ENCODE measurements at places on chromosomes 12 and 14. TPM values are rescaled to one million over a fixed set of nuclear protein-coding genes. Genes with fewer than 3 reads are reported as not detected.

DNA sequence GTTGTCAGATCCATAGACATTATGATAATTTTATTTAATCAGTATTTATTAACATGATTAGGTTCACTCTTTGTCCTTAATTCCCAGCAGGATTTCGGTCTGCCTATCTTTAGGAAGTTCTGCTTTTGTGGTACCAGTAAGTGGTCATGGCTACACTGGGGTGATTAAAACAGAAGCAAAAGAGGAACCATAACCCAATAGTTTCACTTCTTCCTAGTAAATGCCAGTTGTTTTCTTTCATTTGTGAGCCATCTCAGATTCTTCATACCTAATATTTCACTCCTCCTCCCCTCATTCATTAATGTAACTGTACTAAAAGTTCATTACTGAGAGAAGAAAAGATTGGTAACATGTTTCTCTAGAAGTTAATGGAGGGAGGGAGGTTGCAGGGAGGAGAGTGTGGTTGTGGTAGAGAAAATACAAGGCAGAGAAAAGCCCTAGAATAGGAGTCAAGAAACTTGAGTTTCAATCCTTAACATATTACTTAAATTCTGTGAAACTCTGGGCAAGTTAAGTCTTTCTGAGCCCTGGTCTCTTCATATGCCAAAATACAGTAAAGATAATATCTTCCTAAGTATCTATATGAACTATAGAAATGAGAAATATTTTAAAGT, 101.2 kb downstream of the PEBP1 start:
- no peaks in the 10 kb centered on the region for H3K27me3 ChIP-seq
- peak overlapping the region; percentile 84 for H3K27ac ChIP-seq
- H3K36me3 ChIP-seq: peaks cover 25% of the 10 kb centered on the region
- no peak overlapping the region for H3K4me3 ChIP-seq
- no peak for DNase-seq
- H3K4me1 ChIP-seq: peaks cover 16% of the 10 kb centered on the region

GRCh38 chr14:60805841-60806430, 71.4 kb downstream of the MNAT1 start:
- peak overlapping the region; percentile 2 for H3K27ac ChIP-seq
- no peak overlapping the region for H3K4me3 ChIP-seq
- peaks cover 20% of the 10 kb centered on the region for H3K4me1 ChIP-seq
- peaks cover 18% of the 10 kb centered on the region for H3K36me3 ChIP-seq
- H3K27me3 ChIP-seq: no peaks in the 10 kb centered on the region

GRCh38 chr12:3902921-3903320, 29.7 kb upstream of the PARP11 start:
- no peak overlapping the region for H3K4me3 ChIP-seq
- no peak overlapping the region for H3K27ac ChIP-seq
- H3K4me1 ChIP-seq: no peaks in the 10 kb centered on the region
- H3K27me3 ChIP-seq: peaks cover 49% of the 10 kb centered on the region

- peaks cover 63% of the 10 kb centered on the region for H3K27me3 ChIP-seq
- H3K4me1 ChIP-seq: no peaks in the 10 kb centered on the region
- H3K27ac ChIP-seq: no peak overlapping the region
- no peaks in the 10 kb centered on the region for H3K36me3 ChIP-seq
- DNase-seq: no peak
These were observed 28.1 kb upstream of the CCND2 start for GRCh38 chr12:4245446-4245845.

- peaks cover 48% of the 10 kb centered on the region for H3K4me1 ChIP-seq
- H3K27ac ChIP-seq: peak overlapping the region; percentile 81
- H3K27me3 ChIP-seq: no peaks in the 10 kb centered on the region
- no peaks in the 10 kb centered on the region for H3K36me3 ChIP-seq
These were observed 34.2 kb upstream of the MAP1LC3B2 start for GRCh38 chr12:116524964-116525379.

DNA sequence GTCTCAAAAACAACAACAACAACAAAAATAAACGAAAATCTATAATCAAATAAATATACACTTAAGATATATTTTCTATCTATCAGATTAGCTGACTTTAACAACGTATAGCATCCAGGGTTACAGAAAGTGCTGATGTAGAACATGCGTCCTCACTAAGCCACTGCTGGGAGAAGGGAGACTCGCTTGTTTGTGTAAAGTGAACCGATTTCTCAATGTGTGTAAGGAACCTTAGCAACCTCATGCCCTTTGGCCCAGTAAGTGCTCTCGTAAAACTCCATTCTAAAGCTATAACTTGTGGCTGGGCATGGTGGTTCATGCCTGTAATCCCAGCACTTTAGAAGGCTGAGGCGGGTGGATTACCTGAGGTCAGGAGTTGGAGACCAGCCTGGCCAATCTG, 23.8 kb downstream of the NFKBIA start:
- no peak overlapping the region for H3K4me3 ChIP-seq
- H3K27ac ChIP-seq: no peak overlapping the region
- no peaks in the 10 kb centered on the region for H3K27me3 ChIP-seq
- peak; percentile 46 for DNase-seq
- no peaks in the 10 kb centered on the region for H3K36me3 ChIP-seq
- H3K4me1 ChIP-seq: peaks cover 10% of the 10 kb centered on the region

- H3K36me3 ChIP-seq: no peaks in the 10 kb centered on the region
- H3K4me3 ChIP-seq: no peak overlapping the region
- DNase-seq: no peak
- H3K4me1 ChIP-seq: no peaks in the 10 kb centered on the region
- H3K27ac ChIP-seq: no peak overlapping the region
- peaks cover 52% of the 10 kb centered on the region for H3K27me3 ChIP-seq
These were observed 497.5 kb downstream of the RERGL start for GRCh38 chr12:17592472-17592871.

DNA sequence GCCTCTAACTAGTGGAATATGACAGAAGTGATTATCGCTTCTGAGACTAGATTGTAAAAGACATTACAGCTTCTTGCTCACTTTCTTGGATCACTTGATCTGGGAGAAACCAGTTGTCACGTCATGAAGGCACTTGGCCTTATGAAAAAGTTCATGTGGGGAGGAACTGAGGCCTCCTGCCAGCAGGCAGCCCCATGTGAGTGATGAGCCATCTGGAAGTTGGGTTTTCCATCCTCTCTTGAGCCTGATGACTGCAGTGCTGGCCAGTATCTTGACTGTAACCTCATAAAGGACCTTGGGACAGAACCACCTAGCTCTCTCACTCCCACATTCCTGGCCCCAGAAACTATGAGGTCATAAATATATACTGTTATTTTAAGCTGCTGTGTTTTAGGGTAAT, 28.0 kb downstream of the TTLL5 start:
- H3K4me1 ChIP-seq: no peaks in the 10 kb centered on the region
- H3K36me3 ChIP-seq: peaks cover 48% of the 10 kb centered on the region
- no peaks in the 10 kb centered on the region for H3K27me3 ChIP-seq
- H3K4me3 ChIP-seq: no peak overlapping the region
- H3K27ac ChIP-seq: no peak overlapping the region

DNA sequence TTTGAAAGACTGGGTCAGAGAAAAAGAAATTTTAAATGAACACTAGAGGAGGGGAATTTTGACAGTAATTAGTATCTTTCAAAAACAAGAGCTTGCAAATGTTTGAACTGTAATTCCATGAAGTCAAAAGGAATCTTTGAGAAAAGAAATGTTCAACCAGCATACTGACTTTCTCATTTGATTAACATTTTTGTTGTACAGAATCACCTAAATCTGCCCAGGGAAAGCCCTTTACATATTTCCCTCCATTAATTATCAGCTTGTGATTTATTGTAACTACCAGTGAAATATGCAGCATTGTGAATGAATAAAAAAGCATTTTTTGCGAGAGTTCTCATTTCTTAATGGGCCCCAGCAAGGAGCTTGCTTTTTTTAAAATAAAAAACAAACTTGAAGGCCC, 61.2 kb upstream of the CCDC91 start:
- no peak overlapping the region for H3K4me3 ChIP-seq
- H3K36me3 ChIP-seq: no peaks in the 10 kb centered on the region
- H3K27me3 ChIP-seq: no peaks in the 10 kb centered on the region
- H3K4me1 ChIP-seq: peaks cover 19% of the 10 kb centered on the region
- no peak overlapping the region for H3K27ac ChIP-seq
- DNase-seq: no peak

DNA sequence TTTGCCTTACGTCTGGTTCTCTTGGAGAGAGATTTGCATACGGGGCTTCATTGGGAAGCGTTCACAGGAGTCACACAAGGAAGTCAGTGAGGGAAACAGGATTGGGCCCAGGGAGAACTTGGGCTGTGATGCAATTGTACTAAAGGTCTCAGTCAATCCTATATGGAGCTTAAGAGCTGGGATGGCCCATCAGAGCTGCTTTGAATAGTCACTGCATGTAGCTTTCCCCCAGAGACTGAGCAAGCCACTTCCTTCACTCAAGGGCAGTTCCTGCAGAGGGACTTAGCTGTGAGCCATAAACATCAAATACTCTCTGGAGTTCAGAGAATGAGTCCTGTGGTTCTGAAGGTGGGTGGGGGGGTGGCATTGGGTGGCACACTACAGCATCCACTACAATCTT, 605.4 kb downstream of the MED13L start:
- DNase-seq: no peak
- peaks cover 5% of the 10 kb centered on the region for H3K4me1 ChIP-seq
- H3K36me3 ChIP-seq: no peaks in the 10 kb centered on the region
- peaks cover 13% of the 10 kb centered on the region for H3K27me3 ChIP-seq
- H3K4me3 ChIP-seq: no peak overlapping the region

DNA sequence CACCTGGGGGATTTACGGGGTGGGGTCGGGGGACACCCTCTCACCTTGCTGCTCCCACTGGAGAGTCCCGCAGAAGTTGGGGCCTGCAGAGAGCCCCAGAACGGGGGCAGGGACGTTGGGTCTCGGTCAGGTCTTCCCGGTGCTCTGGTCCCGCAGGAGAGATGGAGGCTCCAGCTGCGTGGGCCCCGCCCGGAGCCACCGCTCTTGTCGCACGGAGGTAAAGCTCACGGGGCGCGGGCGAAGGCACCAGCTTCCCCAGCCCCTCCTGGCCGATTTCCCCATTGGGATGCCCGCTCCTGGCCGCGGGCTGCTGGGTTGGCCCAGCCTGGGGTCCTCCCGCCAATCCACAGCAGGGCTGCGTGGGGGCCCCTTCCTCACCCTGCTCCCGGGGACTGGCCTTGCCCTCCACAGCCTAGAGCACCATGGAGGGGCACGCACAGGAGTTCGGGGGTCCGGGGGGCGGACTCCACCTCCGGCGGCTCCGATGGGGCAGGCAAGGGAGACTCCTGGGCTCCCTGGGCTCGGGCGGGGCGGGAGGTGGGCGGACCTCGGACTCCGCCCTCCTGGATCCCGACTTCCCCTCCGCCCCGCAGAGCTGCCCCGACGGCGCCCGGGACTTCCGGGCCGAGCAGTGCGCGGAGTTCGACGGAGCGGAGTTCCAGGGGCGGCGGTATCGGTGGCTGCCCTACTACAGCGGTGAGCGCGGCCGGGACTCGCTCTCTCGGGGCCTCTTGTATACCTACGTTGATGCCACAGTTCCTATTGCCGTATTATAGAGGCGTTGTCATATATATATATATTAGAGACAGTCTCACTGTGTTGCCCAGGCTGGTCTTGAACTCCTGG, 8.4 kb downstream of the PAPLN start:
- peaks cover 27% of the 10 kb centered on the region for H3K4me1 ChIP-seq
- H3K27ac ChIP-seq: no peak overlapping the region
- no peak for DNase-seq
- H3K36me3 ChIP-seq: no peaks in the 10 kb centered on the region

DNA sequence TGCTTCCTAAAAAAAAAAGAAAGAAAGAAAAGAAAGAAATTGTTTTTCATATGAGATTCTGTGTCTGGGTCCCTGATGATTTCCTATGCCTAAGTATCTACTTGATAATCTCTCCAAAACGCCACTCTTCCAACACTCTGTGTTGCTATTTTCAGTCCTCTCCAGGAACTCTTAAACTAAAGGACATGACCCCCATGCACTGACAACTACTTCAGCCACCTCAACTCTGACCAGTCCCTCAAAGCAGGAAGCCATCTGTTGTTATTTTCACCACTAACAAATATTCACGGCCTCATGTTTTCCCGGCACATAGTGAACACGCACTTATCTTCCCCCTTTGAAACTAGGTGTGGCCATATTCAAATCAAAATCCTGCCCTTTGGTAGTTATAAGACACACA, 259.3 kb downstream of the PPFIA2 start:
- H3K4me1 ChIP-seq: no peaks in the 10 kb centered on the region
- no peak for DNase-seq
- H3K36me3 ChIP-seq: no peaks in the 10 kb centered on the region
- H3K27me3 ChIP-seq: peaks cover 29% of the 10 kb centered on the region
- H3K27ac ChIP-seq: no peak overlapping the region

DNA sequence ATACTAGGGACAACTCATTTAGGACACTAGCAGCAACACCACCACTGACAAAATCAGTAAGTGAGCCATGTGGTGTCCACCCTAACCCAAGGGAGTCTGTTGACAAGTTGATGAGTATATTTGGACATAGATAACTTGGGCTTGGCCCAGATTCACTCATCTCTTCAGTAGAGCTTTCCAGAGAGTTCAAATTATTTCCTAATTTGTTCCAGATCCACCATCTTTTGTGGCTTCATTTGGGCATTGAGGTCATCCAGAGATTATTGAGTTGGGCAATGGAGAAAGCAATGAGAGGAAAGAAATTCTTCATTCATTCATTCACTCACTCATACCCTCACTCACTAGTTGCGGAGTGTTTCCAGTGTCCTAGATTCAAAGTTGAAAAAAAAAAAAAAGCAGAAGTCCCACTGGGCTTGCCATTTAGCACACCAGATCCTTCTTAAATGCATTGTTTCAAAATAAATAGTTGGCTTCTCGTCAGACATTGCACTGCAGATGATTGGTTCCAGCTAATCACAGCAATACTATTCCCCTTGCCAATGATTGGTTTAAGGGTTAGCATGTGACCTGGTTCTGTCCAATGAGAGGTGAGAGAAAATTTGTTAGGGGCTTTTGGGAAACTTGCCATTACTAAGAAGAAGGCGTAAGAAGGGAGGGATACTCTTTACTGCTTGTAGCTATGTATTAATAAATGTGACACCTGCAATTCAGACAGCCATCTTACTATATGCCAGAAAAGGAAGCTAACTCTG, 31.8 kb upstream of the WSCD2 start:
- H3K36me3 ChIP-seq: no peaks in the 10 kb centered on the region
- peaks cover 7% of the 10 kb centered on the region for H3K27me3 ChIP-seq
- no peak for DNase-seq
- no peaks in the 10 kb centered on the region for H3K4me1 ChIP-seq
- no peak overlapping the region for H3K27ac ChIP-seq
- H3K4me3 ChIP-seq: no peak overlapping the region

- no peak overlapping the region for H3K27ac ChIP-seq
- H3K4me3 ChIP-seq: no peak overlapping the region
- H3K4me1 ChIP-seq: no peaks in the 10 kb centered on the region
- peaks cover 11% of the 10 kb centered on the region for H3K27me3 ChIP-seq
- DNase-seq: no peak
- H3K36me3 ChIP-seq: no peaks in the 10 kb centered on the region
These were observed 65.8 kb downstream of the GALNT16 start for GRCh38 chr14:69325646-69326265.

DLST gene
- total RNA-seq: 139 TPM

KRT85 gene
- total RNA-seq: not detected

AMN gene
- 0.29 TPM for total RNA-seq

DPF3 gene
- 2.1 TPM for total RNA-seq

ATP5F1B gene
- total RNA-seq: 909 TPM

Data from MCF 10A (cell line).